ENCODE measurements at places on chromosomes 7 and 10. TPM values are rescaled to one million over a fixed set of nuclear protein-coding genes. Genes with fewer than 3 reads are reported as not detected.

Gene LAMTOR4
- total RNA-seq, result 99.0 TPM

GRCh38 chr10:97123765-97124164 is 62.0 kb downstream of the SLIT1 start:
- no peak for DNase-seq

Gene MYL7
- 14,937 TPM for total RNA-seq

DNA sequence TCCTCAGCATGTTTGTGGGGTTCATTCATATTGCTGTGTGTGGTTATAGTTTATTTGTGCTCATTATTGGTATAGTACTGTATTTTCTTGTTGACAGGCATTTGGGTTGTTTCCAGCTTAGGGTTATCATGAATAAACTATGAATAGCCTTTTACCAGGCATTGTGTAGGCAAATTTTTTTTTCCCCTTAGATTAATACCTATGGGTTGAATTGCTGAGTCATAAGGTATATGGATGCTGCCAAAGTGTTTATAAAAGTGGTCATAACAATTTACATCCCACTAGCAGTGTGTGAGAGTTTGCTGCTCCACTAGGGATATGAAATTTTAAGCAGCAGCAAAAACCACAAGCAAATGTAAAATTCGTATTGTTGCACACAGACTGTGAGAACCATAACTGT is 175.0 kb downstream of the PLPP4 start:
- no peak for DNase-seq

Gene FAM25C
- total RNA-seq, result not detected
